ENCODE measurements at places on chromosomes 5 and 9.
A peak's percentile ranks its signal among the peaks of the same experiment; 100 is the strongest.

- DNase-seq, result no peak
Measured at GRCh38 chr5:140734354-140734753, 34.1 kb downstream of the ZMAT2 start.

DNA sequence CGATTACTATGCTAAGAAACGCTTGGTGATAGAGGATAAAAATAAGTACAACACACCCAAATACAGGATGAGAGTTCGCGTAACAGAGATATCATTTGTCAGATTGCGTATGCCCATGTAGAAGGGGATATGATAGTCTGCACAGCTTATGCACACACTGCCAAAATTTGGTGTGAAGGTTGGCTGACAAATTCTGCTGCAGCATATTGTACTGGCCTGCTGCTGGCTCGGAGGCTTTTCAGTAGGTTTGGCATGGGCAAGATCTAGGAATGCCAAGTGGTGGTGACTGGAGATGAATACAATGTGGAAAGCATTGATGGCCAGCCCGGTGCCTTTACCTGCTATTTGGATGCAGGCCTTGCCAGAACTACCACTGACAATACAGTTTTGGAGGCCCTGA lies 208.4 kb downstream of the PDZD2 start:
- no peak for DNase-seq

DNA sequence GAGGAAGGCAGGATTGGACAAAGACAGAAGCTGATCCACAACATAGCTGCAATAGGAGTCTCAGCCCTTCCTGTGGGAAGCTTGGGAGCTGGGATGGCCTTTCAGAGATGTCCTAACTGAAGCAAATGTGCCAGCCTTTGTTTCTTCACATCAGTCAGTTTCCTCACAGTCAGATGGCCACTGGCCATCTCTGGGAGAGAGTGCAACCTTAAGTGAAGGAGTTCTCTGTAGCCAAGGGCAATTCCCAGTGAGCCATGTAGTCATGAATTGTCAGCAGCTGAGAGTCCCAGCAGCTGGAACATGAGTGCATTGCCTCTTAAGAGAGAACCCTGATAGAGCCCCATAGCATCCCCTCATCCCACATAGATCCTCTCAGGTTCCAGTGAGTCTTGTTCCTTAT lies 89.1 kb upstream of the LIFR start:
- no peak for DNase-seq

GRCh38 chr5:179181988-179182387 lies 121.8 kb downstream of the ZNF354C start:
- DNase-seq, result no peak

GRCh38 chr5:61498121-61498520 lies 166.1 kb downstream of the ZSWIM6 start:
- DNase-seq, result no peak

- no peak for DNase-seq
Measured at GRCh38 chr5:160361624-160362228, 8.7 kb downstream of the C1QTNF2 start.

GRCh38 chr9:137433349-137433915 lies 7.7 kb downstream of the ENTPD8 start:
- no peak for DNase-seq

DNA sequence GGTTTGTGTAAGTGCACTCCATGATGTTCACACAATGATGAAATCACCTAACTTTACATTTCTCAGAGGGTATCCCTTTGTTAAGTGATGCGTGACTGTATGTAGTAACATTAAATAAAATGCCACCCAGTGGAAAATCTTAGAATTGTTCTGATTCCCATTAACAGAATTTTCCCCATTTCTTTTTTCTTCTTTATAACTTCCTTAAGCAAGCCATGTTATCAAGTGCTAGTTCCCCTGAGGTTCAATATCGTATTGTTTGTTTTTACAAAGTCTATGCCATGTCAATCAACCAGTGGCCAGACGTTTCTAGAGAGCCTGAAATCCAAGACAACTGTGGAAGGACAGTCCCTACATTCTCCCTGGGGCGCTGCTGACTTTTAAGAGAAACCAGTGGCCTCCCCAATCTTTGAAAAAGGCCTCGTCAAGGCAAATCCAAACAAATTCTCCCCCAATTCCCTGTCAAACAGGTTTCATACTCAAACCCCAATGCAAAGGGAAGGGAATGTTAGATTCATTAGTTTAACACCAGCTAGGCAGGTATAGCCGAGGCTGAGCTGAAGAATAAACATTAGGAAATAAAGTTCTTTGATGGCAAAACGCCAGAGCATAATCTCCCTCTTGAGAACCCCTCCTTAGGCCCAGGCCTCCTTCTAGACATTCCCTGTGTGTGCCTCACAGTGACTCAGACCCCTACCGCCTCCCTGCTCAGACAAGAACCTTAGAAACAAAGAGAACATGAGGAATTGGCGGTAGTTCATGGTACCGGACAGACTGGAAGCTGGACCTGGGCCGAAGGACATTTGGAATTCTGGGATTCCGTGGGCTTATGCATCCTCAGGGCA lies 198.7 kb downstream of the GNA14 start:
- no peak for DNase-seq

GRCh38 chr5:161548487-161549094 lies 2.1 kb upstream of the GABRB2 start:
- DNase-seq, result no peak

GRCh38 chr9:93456504-93456903 lies 3.1 kb upstream of the FAM120AOS start:
- DNase-seq, result peak; percentile 40

GRCh38 chr5:174045470-174046025 lies at the start of gene NSG2:
Gene NSG2, plus strand, starts transcription at chr5:174045706. Its CDS starts 1,050 bp downstream, at chr5:174046756.
- DNase-seq, result no peak

DNA sequence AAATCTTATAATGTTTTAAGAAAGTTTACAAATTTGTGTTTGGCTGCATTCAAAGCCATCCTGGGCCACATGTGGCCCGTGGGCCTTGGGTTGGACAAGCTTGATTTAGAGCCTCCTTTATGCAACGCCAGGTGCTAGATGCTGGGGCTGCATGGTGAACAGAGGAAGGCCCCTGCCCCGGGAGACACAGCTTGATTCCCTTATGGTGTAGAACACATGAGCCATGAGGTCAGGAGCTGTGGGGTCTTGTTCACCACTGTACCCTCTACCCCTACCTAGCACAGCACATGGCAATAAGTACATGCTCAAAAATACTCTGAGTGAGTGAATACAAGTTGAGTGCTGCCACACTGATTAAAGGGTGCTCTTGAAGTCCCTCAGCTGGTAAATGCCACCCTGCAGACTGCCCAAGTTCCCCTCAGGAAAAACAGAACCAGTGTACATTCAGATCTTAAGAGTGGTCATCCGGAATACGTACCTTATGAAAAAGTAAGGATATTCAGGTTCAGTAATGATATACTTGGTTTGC lies 71.9 kb downstream of the ARRDC3 start:
- no peak for DNase-seq

DNA sequence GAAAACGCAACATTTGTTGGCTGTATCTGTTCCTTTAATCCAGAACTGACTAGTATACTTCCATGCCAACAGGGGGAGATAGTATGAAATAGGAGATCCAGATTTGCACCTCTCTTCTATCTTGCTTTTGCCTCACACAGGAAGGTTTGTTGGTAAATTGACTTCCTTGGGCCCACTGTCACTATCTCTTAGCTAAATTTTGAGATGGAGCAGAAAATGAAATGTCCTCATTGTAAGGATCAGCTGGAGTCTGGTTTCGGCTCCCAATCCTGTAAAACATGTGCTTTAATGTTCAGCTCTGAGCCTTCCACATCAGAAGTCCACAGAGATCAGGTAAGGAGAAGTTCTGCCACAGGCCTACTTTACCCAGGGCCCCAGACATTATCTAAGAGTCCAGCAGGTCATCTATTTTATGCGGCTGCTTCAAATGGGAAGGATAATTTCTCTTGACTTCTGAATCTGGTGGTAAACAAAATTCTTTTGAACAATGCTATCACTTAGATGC lies 176.8 kb downstream of the FER start:
- DNase-seq, result peak; percentile 0

DNA sequence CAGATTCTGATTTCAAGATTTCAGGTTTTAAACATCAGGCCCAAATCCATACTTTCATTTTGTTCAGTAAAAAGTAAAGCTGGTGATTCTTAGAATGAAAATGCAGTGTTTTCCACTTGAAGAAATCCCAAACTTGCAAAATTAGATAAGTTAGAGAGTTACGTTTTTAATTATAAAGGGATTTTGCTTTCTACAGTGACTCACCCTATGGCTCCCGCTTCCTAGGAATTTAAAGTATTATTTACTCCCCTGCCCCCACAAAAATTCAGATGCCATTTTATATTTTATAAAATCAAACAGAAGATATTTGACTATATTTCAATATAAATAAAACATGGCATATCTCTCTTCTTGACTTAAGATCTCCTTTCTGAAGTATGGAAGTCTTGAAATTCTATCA lies 402.9 kb downstream of the ZSWIM6 start:
- no peak for DNase-seq
